ENCODE measurements at places on chromosomes 3 and 15. TPM values are rescaled to one million over a fixed set of nuclear protein-coding genes. Genes with fewer than 3 reads are reported as not detected.
A peak's percentile ranks its signal among the peaks of the same experiment; 100 is the strongest.

DNA sequence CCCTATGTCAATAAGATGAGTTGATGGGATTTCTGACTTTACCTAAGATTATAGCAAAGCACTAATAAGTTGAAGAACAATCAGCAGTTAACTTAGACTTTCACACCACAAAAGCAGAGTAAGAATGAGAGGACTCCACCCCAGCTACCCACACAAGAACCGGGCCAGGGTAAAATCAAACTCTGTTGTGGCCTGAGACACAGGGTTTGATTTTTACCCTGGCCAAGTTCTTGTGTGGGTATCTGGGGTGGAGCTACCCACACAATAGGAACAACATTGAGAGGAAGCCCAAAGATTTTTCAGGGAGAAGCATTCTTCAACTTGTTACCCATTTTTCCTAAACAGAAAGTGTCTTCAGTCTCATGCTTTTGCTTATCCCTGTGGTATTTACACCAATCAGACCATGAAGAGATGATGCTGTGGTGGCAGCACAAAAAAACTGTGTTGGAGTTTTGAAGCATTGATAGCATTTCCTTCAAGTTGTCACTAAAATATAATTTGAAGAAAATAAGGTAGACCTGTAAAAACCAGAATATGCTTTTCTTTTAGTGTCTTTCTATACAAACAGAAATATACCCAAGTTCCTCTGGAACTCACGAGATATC is 25.6 kb downstream of the CPOX start:
- DNase-seq = peak; percentile 53

Gene LHFPL4
- total RNA-seq = not detected

Gene CDHR4
- not detected for total RNA-seq

Gene ARHGAP31
- 2.5 TPM for total RNA-seq

Gene CCDC33
- not detected for total RNA-seq
